ENCODE measurements at places on chromosomes 11 and 22.

DNA sequence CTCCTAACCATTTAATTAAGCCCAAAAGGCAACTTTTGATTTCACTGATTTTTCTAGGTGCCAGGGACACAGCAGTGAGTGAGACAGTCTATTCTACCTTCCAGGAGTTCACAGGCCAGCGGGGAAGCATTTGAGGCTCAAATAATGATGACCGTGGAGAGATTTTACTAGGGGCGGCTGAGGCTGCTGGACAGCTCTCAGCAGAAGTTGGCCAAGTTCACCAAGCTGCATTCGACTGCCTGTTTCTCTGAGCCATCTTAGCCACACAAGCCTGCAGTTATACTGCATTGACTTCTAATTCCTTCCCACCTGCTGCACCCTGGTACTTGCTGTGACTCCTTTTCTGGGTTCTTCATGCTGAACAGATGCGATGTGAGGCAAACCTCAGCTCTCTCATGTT lies 168.9 kb upstream of the TBCEL start:
- DNase-seq: no peak

DNA sequence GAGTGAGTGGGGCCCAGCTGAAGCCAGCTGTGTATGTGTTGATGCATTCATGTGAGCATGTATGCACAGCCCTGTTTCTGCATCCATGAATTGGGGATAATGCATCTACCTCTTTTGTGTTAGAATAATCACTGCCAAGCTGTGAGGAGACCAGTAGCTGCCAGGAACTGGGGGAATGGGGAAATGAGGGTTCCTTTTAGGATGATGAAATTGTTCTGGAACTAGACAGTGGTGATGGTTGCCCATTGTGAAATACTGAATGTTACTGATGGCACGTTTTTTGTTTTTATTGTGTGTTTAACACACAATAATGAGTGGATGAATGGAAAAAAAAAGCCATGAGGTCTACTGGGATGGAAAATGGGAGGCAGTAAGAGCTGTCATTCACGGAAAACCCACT lies 45.3 kb upstream of the WNT11 start:
- no peak for DNase-seq

- no peak for DNase-seq
These were observed 935.9 kb downstream of the JRKL start for GRCh38 chr11:97325693-97326092.

GRCh38 chr22:23274146-23274526 lies 93.8 kb downstream of the BCR start:
- no peak for DNase-seq

DNA sequence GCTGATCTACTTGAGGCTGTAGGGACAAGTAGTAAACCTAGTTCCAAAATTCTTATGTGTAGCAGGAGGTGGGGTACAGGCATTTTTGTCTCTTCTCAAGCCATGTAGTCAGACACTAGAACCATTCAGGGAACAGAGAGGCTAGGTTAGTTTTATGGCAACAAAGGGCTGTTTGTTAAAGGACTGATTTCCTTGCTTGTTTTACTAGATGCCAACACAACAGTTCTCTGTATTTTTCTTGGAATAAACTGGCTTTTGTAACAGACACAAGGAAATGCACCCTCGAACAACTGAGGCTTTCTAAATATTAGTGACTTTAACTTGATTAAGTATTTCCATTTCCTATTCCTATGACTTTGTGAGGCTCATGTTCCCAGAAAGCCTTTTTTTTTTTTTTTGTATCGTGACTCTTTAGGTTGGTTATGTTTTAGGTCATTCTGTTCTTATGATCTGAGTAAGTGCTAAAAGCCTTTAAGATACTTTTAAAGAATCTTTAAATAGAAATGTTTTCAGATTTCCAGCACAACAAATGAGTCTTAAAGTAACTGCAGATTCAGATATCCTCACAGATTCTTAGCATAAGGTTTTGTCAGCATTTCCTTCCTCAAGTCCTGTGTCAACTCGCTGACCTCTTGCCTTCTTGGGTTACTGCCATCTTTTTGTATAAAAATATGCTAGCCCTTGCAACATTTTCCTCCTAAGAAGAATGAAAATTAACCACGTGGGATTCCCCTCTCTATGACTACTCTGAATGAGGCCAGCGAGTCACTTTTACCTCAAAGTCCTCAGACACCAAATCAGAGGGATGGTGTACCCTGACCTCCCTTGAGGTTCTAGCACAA lies 92.5 kb downstream of the CCDC83 start:
- no peak for DNase-seq

DNA sequence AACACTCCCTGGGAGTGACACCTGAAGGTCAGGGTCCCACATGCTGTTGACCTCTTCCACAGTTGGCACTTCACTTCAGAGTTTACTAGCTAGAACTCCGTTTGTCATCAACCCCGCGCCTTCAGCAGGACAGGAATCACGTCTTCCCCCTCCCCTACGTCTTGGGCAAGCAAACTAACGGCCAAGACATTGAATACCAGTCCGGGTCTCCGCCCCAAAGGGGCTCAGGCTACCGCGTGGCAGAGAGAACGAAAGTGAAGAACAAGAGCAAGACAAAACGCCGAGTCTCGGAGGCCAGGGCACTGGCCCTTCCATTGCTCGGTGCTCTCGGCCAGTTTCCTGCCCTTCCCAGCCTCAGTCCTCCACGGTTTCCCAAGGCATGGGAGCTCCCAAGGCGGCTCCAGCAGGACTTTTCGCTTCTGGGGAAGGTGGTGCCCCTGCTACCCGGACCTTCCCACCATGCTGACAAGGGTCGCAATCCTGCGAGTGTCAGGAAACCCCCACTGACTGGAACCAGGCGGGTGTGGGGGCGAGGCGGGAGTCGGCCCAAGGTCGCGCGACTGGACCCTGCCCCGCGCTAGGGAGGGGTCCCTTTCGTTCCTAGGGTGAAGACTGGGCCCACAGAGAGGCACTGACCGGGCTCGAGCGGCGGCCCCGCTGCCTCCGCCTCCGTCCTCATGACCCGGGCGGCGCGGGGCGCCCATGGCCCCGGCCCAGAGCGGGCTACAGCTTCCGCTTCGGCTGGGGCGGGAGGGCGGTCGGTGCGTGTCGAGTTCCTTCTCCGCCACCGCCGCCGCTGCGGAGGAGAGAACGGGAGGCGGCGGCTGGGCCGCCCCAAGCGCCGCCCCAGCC lies at the start of gene GUCD1:
Gene GUCD1 (minus strand): TSS at position 826 of the 852 bp plus-strand sequence. CDS start 147 bp downstream, at position 679.
- DNase-seq: no peak

DNA sequence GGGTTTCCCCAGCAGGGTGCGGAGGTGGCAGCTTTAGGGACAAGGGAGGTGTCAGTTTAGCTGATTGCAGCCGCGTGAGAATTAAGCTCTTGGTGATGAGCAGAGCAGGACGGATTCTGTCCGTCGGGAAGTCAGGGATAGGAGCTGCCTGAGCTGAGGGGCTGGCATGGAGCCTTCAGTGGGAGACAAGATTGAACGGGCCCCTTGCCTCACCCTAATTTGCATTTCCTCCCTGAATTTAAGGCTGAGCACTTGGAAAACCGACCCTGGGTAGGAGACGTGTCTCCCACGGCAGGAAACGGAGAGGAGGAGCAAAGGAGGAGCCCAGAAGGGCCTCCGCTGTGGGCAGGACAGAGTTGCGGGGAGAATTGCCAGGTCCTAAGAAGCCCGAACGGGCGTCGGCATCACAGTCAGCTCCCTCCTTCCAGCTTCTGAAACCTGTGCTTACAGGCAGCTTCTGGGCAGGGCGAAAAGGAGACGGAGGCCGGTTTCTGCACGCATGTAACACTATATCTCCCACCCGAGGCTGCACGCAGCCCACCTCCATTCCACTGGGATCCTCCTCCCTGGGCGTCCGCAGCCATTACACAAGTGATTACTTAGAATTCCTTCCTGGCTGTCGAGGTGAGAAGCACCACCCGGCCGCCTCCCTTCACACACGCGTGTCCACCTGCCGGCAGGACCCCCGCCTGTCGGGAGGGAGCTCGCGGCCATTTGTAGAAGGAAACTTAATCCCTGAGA lies 345.8 kb downstream of the BRD1 start:
- no peak for DNase-seq

DNA sequence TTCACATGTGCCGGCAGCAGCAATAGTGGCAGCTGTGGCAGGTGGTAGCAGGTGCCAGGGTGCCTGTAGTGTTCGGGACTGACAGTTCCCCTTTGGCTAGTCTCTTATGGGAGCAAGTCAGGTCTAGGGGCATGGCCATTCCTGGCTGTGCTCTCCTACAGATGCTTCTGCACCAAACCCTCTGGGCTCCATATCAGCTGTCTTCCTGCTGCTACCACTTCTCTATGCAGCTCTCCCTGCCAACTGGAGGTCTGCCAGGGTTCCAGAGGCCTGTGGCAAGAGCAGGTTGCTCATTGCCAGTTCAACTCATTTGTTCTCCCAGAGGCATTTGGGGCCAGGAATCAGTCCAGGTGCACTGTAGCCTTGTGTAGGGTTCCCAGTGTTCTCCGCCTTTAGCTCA lies 473.7 kb downstream of the JRKL start:
- DNase-seq: peak; percentile 0

DNA sequence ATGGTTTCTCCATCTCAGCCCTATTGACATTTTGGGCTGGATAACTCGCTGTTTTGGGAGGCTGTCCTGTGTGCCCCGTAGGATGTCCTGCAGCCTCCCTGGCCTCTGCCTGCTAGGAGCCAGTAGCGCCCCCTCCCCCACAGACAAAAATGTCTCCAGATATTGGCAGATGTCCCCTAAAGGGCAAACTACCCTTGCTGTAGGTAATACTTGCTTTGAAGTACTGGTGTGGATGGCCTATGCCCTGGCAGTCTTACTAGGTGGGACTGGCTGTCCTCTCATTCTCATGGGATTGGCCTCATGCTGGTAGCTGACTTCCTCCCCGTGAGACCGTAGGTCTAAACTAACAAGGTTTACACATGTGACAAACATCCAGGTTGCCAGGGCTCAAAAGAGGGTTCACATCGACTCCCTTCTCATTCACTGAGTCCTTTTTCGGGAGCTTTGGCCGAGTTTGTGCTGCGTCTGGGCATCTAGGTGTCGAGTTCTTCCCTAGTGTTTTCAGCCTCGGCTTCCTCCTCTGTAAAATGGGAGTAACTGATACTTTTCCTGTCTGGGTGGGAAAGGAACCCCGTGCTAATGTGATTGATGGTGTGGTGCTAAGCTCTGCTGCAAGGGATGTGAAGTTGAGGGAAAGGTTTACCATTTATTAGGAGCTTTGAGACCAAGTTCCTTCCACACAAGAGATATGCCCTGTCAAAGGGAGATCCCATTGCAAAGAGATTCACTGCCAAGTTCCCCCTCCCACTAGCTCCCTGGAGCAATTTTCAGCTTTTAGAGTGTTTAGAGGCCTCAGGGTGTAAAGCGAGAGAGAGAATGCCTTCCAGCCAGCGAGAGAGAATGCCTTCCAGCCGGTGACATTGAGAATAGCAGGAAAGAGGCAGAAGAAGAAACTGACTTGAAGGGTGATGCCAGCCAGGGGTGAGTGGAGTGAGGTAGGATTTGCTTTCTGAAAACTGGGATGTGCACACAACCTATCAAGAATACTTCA lies 17.0 kb downstream of the PTPRJ start:
- DNase-seq: no peak

DNA sequence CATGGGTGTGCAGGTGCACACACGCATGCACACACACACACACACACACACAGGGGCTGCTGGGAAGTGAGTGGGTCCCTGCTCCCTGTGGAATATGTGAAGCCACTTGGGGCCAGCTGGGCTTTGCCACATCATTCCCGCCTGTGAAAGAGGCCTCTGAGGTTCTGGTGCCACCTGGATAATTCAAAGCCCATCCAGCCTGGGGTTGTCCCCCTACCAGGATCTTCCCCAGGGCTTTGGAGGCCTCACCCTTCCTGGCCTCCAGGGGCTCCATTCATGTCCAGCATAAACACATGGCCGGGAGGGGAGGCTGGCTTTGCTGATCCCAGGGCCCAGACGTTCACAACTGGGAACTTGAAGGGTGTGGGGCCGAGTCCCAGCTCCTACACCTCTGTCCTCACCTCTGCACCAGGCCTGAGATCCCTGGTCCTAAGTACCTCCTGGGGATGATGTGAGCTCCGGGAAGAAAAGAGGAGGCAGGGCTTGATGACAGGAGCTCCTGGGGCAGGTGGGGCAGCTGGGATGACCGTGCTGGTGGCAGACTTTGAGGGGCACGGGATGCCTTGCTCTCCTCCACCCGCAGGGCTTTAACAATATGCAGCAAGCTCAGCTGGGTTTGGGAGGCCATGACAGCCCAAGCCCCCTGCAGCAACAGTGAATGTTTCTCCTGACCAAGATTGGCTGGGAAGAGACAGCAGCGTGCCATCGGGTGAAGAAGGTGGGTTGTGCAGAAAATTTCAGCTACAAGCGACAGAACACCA lies 14.2 kb downstream of the LINC01488 start:
- no peak for DNase-seq
